ENCODE measurements at places on chromosomes 2 and 18.
A peak's percentile ranks its signal among the peaks of the same experiment; 100 is the strongest.

GRCh38 chr2:119731983-119732382, 27.7 kb upstream of the PTPN4 start:
- no peak for DNase-seq

DNA sequence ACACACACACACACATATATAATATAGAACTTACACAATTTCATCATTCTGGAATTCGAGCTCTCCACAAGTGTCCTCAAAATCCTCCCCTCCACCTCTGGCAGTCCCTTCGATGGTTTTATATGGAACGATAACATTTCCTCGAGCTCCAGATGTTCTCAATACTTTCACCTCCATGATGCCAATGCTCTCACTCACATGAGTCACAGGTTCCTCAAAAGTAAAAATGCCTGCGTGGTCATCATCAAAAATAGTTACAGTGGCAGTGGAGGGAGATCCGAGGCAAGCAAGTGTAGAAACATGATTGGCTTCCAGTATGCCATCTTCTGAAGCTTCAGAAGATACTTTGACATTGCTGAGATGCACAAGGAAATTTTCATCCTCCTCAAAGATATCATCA, 23.5 kb downstream of the SLC8A1 start:
- DNase-seq = no peak

GRCh38 chr2:23541503-23542229, 156.7 kb downstream of the KLHL29 start:
- no peak for DNase-seq

DNA sequence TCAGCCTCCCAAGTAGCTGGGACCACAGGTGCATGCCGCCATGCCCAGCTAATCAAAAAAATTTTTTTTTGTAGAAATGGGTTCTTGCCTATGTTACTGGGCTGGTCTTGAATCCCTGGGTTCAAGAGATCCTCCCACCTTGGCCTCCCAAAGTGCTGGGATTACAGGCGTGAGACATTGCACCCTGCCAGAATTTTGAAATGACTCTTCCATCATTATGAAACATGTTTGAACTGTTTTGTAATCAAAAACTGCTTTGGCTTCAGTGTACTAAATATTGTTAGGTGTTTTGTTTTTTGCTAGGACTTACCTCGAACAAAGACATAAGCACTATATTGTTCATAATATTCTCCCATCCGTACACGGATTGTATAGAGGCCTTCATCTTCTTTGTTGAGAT, 55.8 kb downstream of the MYOM1 start:
- DNase-seq = no peak

DNA sequence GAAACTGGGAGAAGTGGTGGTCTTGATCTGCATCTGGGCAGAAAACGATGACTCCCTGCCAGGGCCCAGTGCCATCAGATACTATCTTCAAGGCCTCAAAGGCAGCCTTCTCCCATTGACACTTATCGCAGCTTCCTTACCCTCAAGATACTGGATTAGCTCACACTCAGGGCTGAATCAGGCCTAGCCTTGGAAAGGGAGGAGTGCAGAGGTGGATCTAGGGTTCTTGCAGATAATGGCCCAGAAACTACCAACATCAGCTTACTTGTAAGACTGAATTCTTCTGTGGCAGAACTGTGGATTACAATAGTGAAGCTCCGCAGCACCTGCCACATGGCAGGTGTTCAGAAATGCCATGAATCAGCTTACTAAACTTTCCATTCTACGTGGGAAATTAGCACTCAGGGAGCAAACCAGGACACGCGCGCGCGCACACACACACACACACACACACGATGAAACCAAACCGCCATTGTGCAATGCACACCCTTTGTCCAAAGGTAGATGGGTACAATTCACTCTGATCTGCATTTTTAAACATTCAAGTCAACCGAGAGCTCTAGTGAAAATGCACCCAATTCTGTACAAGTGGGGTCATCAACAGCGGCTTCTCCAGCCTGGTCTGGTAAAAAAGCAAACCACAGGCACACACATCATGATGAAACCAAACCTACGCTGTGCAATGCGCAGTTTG, 26.3 kb upstream of the TMEM182 start:
- no peak for DNase-seq

- DNase-seq = no peak
Measured at GRCh38 chr2:215906458-215906857, 106.9 kb downstream of the MREG start.

DNA sequence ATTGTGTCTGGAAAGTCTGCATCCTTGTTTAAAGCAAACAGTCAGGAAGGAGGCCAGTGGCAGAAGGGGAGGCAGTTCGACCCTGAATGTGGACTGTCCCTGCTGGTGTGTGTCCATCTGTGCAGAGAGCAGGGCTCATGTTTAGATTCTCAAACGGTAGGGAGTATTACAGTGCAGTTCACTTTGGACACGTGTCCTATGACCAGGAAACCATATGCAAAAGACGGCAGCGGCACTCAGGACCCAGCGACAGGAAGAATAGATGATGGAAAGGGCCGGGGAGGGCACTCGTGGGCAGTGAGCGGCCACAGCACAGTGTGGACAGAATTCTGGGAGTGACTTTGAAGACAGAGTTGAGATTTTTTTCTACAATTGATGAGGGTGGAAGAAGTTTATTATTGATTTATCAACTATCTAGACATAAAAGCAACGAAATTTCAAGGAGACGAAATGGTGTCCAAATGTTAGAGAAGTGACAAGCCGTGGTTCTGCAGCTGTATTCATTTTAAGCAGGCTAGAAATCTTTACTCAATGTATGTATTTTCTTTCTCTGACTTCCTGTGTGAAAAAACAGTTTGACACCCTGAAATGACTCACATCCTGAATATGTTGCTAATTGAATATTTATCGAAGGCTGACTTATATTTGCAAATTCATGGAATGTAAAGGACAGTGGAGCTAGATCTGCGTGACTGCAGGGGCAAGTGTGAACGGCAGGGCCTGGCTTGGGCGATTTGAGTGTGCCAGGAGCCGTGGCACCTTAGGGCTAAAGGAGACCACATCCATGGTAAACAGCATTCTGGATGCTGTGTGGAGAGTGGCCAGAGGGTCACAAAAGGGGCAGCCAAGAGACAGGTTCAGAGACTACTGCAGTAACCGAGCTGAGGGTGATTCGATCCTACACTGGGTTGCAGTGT, 214.2 kb downstream of the PTGR3 start:
- DNase-seq = no peak

GRCh38 chr2:230326453-230327417, at the start of gene SP140L:
TSS of gene SP140L (plus strand) at chr2:230327193. CDS start at chr2:230327270, 77 bp downstream.
- DNase-seq = peak; percentile 70

GRCh38 chr2:22930781-22931180, 454.2 kb upstream of the KLHL29 start:
- no peak for DNase-seq

DNA sequence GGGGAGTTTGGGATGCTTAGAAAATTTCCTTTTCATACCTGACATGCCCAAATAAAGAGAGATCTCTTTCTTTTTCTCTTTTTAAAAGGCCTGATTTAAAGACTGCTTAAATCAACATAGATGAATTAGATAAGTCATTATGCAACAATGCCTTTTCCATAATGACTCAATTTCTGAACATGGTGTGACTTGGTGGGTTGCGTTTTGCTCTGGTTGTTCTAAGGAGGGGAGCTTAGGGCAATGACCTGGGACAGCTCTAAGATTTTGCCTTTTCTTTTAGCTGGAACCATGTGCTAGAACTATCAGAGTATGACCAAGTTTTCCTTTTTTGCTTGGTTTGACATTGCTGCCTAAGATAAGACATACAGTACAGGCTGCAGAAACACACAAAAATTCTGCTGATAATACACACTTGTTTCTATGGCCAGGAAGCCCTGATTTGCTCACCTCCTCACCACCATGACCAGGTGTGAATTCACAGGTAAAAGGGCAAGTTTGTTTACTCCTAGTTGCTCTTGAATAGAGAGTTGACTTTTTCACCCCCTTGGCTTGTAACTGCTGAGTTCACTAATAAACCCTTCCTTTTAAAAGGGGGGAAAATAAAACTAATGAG, 58.1 kb upstream of the IL1RL1 start:
- no peak for DNase-seq

DNA sequence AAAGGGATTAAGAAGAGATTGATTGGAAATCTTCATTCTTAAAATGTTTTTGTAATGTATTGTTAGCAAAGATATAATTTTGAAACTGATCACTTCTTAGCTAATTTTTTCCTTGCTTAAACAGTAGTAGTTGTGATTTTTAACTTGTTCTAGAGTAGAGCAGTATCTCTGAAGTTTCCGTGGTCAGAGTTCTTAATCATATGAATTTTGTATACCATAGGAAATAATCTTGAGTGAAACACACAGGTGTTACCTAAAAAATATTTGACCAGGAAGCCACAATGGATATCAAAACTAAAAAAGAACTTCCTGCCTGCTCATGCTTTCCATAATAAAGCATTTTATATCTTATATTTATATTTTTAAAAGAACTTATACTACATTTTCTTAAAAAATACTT, 907.1 kb downstream of the ERBB4 start:
- DNase-seq = no peak

- no peak for DNase-seq
Measured at GRCh38 chr2:96801786-96802595, 14.1 kb upstream of the CNNM3 start.

DNA sequence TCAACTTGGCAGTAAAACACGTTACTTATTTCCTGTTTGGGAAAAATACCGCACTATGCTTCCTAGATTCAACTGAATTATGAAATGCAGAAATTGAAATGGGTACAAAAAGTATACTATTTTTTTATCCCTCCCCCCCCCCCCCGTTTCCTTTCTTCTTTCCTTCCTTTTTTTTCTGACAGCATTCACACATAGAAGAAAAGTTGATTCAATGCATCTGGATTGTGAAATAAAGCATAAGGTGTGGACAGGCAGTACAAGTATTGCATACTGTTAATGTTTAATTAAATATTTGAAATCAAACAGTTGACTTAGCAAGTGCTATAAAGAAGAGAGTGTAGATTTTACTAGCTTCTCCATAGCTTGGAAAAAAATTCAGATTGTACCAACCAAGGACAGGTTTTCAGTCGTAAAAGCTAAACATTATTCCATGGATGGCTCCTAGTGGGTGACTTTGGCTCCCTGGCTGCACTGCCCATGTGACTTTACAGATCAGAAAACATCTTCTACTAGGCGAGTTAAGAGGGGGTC, 21.6 kb upstream of the AGFG1 start:
- no peak for DNase-seq

Measured in T-helper 22 cell (primary cell).